ENCODE measurements at places on chromosomes 3 and 15. TPM values are rescaled to one million over a fixed set of nuclear protein-coding genes. Genes with fewer than 3 reads are reported as not detected.

DNA sequence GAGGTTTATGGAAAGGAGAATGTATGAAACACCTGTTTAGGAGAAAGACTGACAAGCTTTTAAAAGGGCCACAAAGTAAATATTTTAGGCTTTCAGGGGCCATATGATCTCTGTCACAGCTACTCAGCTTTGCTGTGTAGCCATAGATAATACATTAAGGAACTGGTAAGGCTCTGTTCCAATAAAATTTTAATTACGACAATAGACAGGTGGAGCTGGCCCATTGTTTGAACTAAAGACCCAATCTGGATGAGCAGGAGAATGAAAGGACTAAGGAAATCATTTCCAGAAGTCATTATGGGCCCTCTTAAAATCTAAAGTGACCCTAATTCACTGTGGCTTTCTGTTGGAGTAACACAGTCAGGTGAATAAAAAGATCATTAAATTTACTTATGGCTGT lies 48.5 kb upstream of the SLC12A8 start:
- H3K4me3 ChIP-seq: no peak overlapping the region
- no peak for DNase-seq
- H3K27me3 ChIP-seq: no peaks in the 10 kb centered on the region
- no peaks in the 10 kb centered on the region for H3K36me3 ChIP-seq
- H3K4me1 ChIP-seq: no peaks in the 10 kb centered on the region

GRCh38 chr3:179318876-179319275 lies 4.0 kb upstream of the ZNF639 start:
- H3K27me3 ChIP-seq: no peaks in the 10 kb centered on the region
- no peak for DNase-seq
- no peak overlapping the region for H3K4me3 ChIP-seq
- H3K27ac ChIP-seq: no peak overlapping the region
- H3K4me1 ChIP-seq: no peaks in the 10 kb centered on the region

- peak overlapping the region; percentile 98 for H3K27ac ChIP-seq
- no peak for DNase-seq
- peaks cover 21% of the 10 kb centered on the region for H3K4me1 ChIP-seq
These were observed 11.8 kb downstream of the XXYLT1 start for GRCh38 chr3:195259154-195259474.

DNA sequence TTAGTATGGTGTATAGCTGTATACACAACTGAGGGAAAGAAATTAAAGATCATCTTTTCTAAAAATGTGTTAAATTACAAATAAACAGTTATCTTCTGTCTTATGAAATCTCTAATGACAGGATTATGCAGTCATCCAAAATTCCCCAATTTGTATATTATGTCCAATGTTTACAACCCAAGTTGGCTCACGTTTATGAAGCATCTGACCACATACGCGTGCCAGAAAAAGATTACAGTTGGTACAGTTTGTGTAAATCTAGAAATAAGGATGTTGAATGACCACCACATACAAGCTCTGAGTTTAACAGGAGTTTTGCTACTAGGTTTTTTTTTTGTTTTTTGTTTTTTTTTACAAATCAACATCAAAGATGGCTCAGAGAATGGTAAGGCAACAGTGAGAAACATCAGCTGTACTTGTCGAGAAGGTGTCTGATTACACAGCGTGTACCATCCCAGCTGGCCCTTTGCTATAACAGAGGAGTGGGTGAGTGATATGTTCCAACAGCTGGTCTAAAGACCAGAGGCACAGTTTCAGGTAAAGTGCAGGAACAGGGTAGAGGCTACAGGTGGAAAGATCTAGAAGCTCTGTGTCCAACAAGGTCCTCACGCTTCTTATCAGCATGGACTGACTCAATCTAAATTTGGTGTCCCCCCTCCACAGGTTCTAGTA lies 47.1 kb downstream of the USF3 start:
- H3K36me3 ChIP-seq: no peaks in the 10 kb centered on the region
- H3K27me3 ChIP-seq: no peaks in the 10 kb centered on the region
- no peak overlapping the region for H3K4me3 ChIP-seq

DNA sequence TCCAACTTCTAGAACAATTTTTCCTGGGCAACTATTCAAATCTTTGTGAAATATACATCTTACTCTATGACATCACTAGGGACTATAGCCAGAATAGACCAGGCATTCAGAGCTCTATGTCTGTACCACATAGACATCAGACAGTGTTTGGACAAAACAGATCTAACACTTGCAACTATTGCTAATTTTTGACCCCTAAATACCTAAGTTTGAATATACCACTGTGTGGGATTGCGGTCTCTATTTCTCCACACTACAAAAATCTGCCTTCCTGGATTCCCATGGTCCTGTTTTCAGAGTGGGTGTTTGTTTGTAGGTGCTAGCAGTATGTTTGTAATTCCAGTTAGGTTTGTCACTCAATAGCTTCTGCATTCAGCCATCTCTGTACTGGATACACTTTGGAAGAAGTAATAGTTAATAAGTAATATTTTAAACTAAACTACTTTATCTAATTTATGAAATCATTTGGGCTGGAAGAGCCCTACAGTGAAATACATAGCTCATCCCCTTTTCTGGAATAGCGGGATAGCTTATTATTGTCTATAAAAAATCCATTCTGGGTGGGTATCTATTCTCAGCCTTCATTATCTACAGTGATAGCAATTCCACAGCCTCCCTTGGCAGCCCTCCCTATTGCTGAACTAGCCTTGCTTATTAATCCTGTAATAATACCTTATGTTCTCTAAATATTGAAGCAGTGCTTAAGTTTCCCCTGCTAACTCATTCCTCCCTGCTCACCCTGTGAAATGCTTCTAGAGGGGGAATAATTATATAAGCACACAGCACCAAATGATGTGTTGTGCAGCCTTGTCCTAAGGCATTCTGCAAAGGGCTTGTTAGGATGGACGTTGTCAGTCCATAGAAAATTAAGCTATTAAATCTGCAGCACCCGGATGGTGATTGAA lies 49.4 kb downstream of the RBMS3 start:
- H3K4me1 ChIP-seq: peaks cover 14% of the 10 kb centered on the region
- no peak overlapping the region for H3K27ac ChIP-seq
- H3K36me3 ChIP-seq: no peaks in the 10 kb centered on the region
- H3K4me3 ChIP-seq: no peak overlapping the region
- no peaks in the 10 kb centered on the region for H3K27me3 ChIP-seq
- no peak for DNase-seq

DNA sequence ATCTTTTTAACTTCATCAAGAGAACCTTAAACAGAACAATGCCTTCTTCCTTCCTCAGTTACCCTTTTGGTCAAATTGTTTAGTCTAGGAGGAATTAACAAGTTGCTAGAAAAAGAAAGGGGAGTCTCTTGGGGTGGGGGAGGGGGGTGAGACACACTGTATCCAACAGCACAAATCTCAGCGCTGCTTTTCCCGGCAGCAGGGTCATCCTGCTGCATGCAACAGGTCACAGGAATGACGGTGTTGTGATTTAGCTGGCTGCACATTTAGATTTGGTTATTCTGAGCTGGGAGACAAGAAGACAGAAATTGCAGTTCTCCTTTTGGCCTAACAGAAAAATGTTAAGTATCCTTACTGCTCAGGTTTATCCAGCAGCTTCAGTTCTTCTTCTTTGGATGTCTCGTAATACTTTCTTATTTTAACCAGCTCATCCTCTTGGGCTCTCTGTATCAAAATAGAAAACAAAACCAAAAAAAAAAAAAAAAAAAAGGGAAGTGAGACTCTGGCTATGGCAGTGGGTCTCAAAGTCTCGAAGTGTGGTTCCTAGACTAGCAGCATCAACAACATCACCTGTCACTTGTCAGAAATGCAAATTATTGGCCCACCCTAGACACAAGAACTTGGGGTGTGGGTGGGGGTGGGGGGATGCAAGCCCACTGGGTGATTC lies 190.5 kb downstream of the GREM1 start:
- H3K4me3 ChIP-seq: no peak overlapping the region
- no peaks in the 10 kb centered on the region for H3K27me3 ChIP-seq
- H3K4me1 ChIP-seq: no peaks in the 10 kb centered on the region

DNA sequence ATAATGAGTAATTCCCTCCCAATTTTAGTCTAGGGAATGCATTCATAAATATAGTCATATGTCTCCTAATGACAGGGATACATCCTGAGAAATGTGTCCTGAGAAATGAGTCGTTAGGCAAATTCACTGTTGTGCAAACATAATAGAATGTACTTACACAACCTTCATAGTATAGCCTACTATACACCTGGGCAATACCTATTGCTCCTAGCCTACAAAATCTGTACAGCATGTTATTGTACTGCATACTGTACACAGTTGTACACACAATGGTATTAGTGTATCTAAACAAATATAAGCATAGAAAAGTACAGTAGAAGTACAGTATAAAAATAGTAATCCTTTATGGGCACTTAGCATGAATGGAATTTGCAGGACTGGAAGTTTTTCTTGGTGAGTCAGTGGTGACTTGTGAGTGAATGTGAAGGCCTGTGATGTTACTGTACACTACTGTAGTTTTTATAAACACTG lies 6.6 kb downstream of the DTWD1 start:
- no peak for DNase-seq
- no peak overlapping the region for H3K4me3 ChIP-seq
- peaks cover under 1% of the 10 kb centered on the region for H3K4me1 ChIP-seq

GRCh38 chr3:190768891-190769290 lies 93.6 kb downstream of the GMNC start:
- H3K27me3 ChIP-seq: no peaks in the 10 kb centered on the region
- DNase-seq: no peak
- no peak overlapping the region for H3K27ac ChIP-seq
- no peak overlapping the region for H3K4me3 ChIP-seq
- no peaks in the 10 kb centered on the region for H3K36me3 ChIP-seq

- H3K4me3 ChIP-seq: no peak overlapping the region
- H3K27ac ChIP-seq: no peak overlapping the region
- no peaks in the 10 kb centered on the region for H3K4me1 ChIP-seq
- DNase-seq: no peak
- H3K36me3 ChIP-seq: no peaks in the 10 kb centered on the region
These were observed 40.8 kb downstream of the TMEM45A start for GRCh38 chr3:100533176-100533575.

DNA sequence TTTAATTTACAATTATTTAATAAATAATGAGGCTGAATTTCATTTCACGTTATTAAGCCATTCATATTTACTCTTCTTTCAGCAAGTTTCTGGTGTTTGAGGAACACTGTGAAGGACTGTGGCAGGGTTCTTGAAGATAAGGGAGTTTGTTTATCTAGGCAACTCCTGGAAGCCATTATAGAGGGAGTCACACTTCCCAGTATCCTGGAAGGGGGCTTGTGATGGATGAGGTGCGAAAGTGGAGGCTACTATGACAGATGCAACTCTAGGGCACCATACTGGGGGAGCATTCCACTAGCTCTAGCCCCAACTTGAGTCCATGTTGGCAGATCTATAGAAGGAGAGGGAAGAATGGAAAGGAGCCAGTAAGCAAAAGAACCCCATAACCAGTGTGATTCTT lies 14.4 kb downstream of the CNOT10 start:
- DNase-seq: no peak
- H3K4me1 ChIP-seq: no peaks in the 10 kb centered on the region
- H3K27ac ChIP-seq: no peak overlapping the region
- H3K36me3 ChIP-seq: no peaks in the 10 kb centered on the region
- H3K4me3 ChIP-seq: no peak overlapping the region

- no peak overlapping the region for H3K27ac ChIP-seq
- H3K36me3 ChIP-seq: no peaks in the 10 kb centered on the region
- DNase-seq: peak; percentile 12
- no peaks in the 10 kb centered on the region for H3K27me3 ChIP-seq
These were observed 74.4 kb downstream of the P2RY1 start for GRCh38 chr3:152909180-152909883.

- H3K4me1 ChIP-seq: no peaks in the 10 kb centered on the region
- H3K36me3 ChIP-seq: no peaks in the 10 kb centered on the region
These were observed 335.9 kb downstream of the LPP start for GRCh38 chr3:188489639-188490405.

DNA sequence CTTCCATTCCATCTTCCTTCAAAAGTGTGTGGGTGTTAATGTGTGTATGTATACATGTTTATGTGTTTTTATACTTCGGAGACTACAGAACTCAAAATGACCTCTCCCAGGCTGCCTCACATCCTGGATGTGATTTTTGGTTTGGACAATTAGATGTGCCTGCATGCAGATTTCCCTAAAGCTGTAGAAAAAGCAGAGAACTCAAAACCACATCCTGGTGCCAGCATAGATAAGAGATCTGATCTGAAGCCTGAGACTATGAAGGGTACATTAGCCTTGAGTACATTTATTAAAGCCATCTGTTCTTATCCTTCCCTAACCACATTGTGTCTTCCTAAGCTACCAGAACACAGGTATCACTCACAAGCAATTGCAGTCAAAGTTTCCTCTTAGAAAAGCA lies 319.4 kb upstream of the RASGRP1 start:
- no peaks in the 10 kb centered on the region for H3K36me3 ChIP-seq
- H3K27me3 ChIP-seq: no peaks in the 10 kb centered on the region
- DNase-seq: no peak
- H3K4me1 ChIP-seq: peaks cover 28% of the 10 kb centered on the region
- no peak overlapping the region for H3K27ac ChIP-seq

GRCh38 chr15:87686339-87686738 lies 570.2 kb downstream of the NTRK3 start:
- DNase-seq: no peak
- no peak overlapping the region for H3K27ac ChIP-seq
- H3K4me1 ChIP-seq: no peaks in the 10 kb centered on the region
- no peak overlapping the region for H3K4me3 ChIP-seq

GRCh38 chr3:101102678-101103296 lies 109.6 kb upstream of the ABI3BP start:
- no peak overlapping the region for H3K27ac ChIP-seq
- peak; percentile 11 for DNase-seq
- H3K36me3 ChIP-seq: no peaks in the 10 kb centered on the region
- H3K4me1 ChIP-seq: peaks cover 4% of the 10 kb centered on the region

- no peak overlapping the region for H3K27ac ChIP-seq
- no peaks in the 10 kb centered on the region for H3K4me1 ChIP-seq
- H3K4me3 ChIP-seq: no peak overlapping the region
These were observed 209.4 kb upstream of the CD96 start for GRCh38 chr3:111332488-111333080.

GRCh38 chr3:24363242-24363641 lies 131.4 kb downstream of the THRB start:
- no peaks in the 10 kb centered on the region for H3K27me3 ChIP-seq
- peaks cover 39% of the 10 kb centered on the region for H3K4me1 ChIP-seq
- H3K36me3 ChIP-seq: no peaks in the 10 kb centered on the region
- peak; percentile 35 for DNase-seq
- H3K4me3 ChIP-seq: no peak overlapping the region
- H3K27ac ChIP-seq: peak overlapping the region; percentile 38

DNA sequence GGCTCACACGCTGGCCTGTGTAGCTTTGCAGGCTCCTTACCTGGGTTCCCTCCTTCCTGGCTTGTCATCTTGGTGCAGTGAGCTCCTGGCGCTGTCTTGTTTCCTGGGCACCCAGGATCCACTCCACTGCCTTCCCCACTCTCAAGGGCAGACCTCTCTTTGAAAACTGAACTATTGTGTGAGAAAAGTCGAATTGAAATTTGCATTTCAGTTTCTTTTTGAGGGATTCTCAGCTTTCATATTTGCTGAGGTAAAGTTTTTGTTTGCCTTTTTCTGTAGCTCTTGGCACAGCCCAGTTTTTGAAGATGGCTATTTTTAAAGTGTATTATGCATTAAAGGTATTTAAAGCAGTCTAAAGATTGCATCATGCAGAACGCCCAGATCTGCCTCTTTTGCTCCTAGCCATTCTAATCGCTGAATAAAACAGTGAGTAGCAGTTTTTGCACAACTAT lies 70.1 kb downstream of the CCK start:
- H3K4me3 ChIP-seq: no peak overlapping the region
- no peak for DNase-seq
- H3K4me1 ChIP-seq: no peaks in the 10 kb centered on the region

Gene FEM1B
- 62.8 TPM for total RNA-seq

Gene GCNT3
- total RNA-seq: 17.5 TPM

Gene COLQ
- total RNA-seq: 0.27 TPM

Gene TIMP4
- total RNA-seq: 4.7 TPM

Gene CSTA
- total RNA-seq: not detected

Gene DAZL
- 0.33 TPM for total RNA-seq
